ENCODE measurements at places on chromosomes 3 and 15. TPM values are rescaled to one million over a fixed set of nuclear protein-coding genes. Genes with fewer than 3 reads are reported as not detected.

DNA sequence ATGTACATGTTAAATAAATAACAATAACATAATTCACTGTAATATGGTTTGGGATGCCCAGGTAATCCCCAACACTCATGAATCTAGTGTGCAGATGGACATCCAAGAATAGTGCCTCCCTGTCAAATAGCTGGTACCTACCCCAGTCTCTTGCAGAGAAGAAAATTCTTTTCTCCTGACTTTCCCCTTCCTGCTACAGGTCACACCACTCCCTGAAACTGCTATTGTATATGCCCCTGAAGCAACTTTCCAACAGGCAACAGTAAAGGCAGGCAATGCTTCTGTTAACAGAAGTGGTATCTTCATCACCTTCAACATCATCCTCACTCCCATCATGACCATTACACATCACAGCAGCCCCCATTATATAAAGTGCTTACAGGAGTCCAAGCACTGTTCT is 431.6 kb downstream of the MAGI1 start:
- DNase-seq = no peak
- no peak overlapping the region for H3K27ac ChIP-seq
- no peaks in the 10 kb centered on the region for H3K36me3 ChIP-seq
- H3K4me1 ChIP-seq = no peaks in the 10 kb centered on the region
- H3K27me3 ChIP-seq = no peaks in the 10 kb centered on the region

GRCh38 chr3:72322264-72322976 is 525.8 kb downstream of the SHQ1 start:
- H3K27ac ChIP-seq = no peak overlapping the region
- H3K36me3 ChIP-seq = no peaks in the 10 kb centered on the region
- no peak overlapping the region for H3K4me3 ChIP-seq
- no peak for DNase-seq

GRCh38 chr3:32619395-32619794 is 48.7 kb upstream of the DYNC1LI1 start:
- no peak overlapping the region for H3K4me3 ChIP-seq
- H3K27me3 ChIP-seq = peaks cover 26% of the 10 kb centered on the region

- peaks cover 26% of the 10 kb centered on the region for H3K4me1 ChIP-seq
- DNase-seq = no peak
- H3K36me3 ChIP-seq = peaks cover 16% of the 10 kb centered on the region
- no peaks in the 10 kb centered on the region for H3K27me3 ChIP-seq
- H3K4me3 ChIP-seq = no peak overlapping the region
Observed at GRCh38 chr15:75573648-75574384, 5.3 kb downstream of the PTPN9 start.

GRCh38 chr3:52447512-52448355 is 2.8 kb upstream of the SEMA3G start:
- DNase-seq = no peak
- no peak overlapping the region for H3K4me3 ChIP-seq
- H3K4me1 ChIP-seq = peaks cover 6% of the 10 kb centered on the region
- H3K27me3 ChIP-seq = no peaks in the 10 kb centered on the region
- no peaks in the 10 kb centered on the region for H3K36me3 ChIP-seq

GRCh38 chr3:65548848-65549625 is 489.7 kb downstream of the MAGI1 start:
- DNase-seq = no peak
- H3K27me3 ChIP-seq = peaks cover 9% of the 10 kb centered on the region
- no peak overlapping the region for H3K4me3 ChIP-seq

The CLSTN2 gene
- not detected for total RNA-seq
